GM20000 (cell line): ENCODE measurements at places on chromosomes 1 and 21.

DNA sequence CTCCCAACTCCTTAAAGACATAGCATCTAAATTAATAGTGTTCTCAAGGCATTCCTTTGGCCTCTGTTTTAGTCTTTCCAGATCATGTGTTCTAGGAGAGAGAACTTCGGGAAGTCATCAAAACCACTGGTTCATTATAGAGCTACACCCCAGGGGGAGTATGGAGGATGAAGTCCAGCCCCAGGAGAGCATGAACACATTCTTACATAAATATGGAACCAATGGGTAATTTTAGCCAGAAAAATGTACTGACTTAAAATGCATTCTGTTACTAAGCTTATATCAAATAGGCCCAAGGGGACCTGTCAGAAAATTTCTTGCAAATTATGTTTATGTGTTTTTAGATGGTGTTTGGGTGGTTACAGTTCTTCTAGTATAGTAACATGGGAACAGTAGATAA lies 165.2 kb downstream of the NTMT2 start:
- DNase-seq: no peak

DNA sequence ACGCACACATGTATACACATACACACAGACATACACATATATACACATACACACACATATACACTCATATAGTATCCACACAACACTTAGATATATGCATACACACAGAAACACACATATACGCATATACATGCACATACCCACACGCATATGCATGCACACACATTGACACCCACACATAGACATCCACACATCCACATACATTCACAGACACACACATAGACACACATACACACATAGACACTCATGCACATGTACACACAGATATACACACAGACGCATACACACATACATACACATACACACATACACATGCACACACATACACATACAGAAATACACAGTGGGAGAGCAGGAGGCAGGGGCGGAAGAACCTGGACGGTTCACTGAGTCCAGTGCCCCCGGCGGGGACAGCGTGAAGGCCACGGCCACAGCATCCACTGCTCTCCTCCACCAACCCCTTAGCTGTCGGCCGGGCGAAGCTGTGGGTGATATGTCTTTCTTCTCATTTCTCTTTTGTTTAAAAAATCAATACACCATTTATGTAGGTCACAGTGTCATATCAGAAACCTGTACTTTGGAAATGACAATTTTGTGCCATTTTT lies 2.8 kb upstream of the C1QB start:
- no peak for DNase-seq

DNA sequence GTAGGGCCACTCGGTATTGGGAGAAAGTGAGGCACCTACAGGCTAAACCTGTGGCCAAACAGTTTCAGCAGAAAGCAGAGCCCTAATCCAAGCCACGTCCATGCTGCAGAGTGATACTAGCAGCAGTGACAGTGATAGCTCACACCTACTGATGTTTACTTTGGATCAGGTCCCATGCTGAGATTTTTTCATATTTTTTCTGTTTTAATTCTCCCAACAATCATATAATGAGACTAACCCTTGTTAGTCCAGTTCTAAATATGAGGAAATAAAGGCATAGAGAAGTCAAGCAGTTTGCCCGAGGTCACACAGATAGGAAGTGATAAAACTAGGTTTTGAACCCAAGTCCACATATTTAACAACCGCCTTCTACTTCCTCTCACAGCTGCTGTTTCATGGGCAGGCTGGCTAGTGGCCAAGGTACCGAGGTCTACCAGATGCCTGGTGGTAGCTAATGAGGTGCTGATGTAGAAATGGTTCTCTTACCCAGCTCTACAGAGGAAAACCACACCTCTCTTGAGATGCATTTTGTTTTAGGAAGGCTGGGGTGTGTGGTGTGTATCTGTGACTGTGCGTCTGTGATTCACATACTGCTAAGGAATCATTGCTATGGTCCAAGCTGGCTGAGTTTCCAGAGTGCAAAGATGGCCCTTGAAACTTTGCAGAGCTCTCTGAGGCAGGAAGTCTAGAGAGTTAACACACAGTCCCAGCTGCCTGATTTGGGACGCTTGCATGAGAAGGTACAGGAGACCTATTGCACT lies 80.3 kb upstream of the ARTN start:
- peak; percentile 47 for DNase-seq

DNA sequence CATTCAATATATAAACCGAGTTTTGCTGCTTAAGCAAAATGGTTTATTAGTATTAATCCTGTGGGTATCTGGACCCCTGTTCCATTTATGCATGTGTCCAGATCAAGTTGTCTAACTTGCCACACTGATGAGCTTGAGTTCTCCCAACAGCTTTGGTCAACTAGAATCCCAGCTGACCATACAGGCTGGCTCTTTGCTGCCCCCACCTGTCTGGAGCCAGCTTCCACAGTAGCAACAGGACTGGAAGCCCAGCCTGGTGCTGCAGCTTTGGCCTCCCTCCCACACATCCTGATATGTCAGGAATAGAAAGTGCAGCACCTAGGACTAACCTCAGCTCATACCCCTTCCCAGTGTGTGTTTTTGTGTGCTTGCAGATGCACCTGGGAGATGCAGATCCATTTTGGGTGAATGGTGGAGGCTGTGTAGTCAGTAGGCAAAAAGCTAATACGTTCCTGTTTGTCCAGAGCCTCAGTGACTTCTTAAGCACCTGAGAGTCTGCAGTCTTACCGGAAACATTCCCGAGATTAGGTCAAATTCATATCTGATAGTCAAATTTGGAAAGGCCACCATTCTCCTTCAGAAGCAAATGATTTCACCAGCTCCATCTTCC lies 40.9 kb upstream of the BEND5 start:
- DNase-seq: peak; percentile 51

GRCh38 chr1:100624886-100625610 lies 87.1 kb downstream of the GPR88 start:
- DNase-seq: no peak

GRCh38 chr1:107830075-107830474 lies 134.9 kb downstream of the VAV3 start:
- DNase-seq: no peak

DNA sequence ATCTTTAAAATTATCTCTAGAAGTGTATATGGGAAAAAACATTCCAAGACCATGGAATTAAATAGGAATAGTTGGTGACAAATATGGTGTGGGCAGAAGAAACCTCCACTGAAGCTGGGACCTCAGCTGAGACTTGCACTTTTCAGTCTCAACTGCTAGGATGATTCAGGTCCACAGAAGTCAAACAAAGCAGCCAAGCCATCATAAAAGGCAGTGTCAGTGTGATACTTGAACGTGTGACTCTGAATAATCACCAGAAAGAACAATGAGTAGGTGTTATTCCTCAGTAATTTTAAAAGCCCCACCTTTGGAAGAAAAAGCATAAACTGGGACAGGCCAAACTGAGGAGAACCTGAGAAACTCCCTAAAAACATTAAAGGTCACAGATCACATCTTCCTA lies 90.7 kb downstream of the ZNF281 start:
- no peak for DNase-seq

- DNase-seq: no peak
Measured at GRCh38 chr1:234675572-234675971, 65.6 kb upstream of the IRF2BP2 start.

GRCh38 chr1:173175514-173176145 lies 31.5 kb downstream of the TNFSF4 start:
- DNase-seq: no peak

GRCh38 chr1:56506951-56507491 lies 72.3 kb downstream of the PLPP3 start:
- no peak for DNase-seq

DNA sequence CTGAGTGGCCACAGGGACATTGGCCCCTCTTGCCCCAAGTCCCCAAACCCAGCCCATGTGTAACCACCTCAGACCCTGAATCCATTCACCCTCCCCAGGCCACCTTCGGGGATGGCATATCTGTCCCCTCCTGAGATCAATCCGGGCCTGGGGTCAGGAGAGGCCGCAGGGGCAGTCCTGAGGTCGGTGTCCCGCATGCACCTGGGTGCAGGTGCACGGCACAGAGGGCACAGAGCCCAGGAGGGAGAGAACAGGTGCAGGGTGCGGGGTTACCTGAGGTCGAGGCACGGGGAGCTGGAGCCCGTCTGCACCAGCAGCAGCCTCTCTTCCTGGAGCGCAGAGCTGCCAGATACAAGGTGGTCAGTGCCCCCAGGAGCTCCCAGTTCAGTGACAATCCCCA lies 16.8 kb downstream of the PANK4 start:
- no peak for DNase-seq

DNA sequence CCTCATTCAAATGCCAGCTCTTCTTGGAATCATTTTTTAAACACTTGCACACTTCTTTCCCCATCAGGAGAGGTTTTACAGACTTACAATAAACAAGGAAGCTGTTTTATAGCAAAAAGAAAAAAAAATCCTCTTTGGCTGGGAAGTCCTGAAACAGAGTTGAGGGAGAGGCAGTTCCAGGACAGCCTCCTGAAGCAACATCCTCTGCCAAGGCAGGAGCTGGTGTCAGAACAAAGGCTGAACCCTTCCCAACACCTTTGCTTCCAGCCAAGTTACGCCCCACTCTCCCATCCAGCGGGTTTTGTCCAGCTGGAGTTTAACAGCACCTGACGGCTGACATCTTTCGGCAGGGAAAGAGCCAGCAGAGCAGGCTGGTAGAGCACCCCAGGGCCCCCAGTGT lies 287.8 kb downstream of the RRAGC start:
- DNase-seq: no peak

- DNase-seq: no peak
Measured at GRCh38 chr21:43693981-43694380, 24.9 kb upstream of the PDXK start.

DNA sequence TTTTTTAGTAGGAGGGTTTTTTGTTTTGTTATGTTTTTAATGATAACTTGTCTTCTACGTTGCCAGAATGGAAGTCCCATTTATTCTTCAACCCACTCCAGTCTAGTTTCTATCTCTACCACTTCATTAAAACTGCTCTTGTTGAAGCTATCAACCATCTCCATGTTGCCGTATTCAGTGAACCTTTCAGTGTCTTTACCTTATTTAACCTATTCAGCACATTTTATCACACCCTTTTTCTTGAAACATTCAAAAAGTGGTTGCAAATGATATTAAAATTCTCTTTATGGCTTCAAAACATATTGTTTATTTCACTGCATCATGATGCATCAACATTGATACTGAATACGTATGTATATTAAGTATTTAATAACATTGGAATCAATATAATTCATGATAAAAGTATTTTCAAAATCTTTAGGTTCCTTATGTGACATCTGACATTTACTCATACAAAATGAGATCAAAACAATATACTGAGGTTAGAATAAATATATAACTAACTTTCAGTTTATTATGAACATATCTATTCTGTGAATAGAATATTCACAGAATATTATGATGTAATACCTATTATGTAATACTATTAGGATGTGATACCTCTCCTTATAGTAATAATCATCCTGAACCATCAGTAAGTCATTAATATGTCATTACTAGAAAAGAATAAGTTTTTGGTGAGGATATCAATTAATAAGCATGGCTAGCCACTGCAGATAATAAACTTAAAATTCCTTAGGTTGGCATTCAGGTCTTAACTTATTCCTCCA lies 52.0 kb upstream of the ADAR start:
- DNase-seq: no peak

- DNase-seq: no peak
Measured at GRCh38 chr1:43600033-43601020, 49.6 kb upstream of the KDM4A start.

DNA sequence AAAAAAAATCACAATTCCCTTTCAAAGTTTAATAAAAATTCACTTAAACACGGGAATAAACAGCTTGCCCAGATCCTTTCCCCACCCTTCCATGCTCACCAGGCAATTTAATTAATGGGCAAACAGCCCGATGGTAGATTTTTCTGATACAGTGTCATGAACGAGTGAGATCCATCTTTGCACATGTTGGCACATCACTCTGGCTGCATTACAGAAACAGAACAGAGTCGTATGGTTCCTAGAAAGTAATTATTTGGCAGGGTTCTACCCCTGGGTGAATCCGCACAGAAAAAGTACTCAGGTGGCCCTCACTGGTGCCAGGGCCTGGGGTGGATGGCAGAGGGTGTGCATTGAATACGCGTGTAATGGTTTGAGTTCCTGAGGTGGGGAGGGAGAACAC lies 24.6 kb upstream of the OVAAL start:
- DNase-seq: no peak

DNA sequence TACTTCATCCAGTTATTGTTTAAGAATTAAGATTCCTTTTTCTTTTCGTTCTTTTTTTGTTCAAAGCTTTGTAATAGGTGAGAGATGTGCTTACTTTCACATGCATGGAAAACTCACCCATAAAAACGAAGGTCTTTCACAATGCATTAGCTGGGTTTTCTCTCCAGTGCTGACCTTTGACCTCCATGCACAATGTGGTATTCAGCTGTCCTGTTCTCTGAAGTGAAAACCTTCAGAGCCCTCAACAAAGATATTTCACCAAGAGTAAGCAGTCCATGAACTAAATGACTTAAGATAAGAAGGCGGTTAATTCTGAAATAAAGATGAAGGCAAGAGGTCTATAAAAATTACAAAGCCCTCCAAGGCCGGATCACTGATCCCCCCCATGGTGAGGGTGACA lies 77.1 kb upstream of the IPO9 start:
- no peak for DNase-seq

DNA sequence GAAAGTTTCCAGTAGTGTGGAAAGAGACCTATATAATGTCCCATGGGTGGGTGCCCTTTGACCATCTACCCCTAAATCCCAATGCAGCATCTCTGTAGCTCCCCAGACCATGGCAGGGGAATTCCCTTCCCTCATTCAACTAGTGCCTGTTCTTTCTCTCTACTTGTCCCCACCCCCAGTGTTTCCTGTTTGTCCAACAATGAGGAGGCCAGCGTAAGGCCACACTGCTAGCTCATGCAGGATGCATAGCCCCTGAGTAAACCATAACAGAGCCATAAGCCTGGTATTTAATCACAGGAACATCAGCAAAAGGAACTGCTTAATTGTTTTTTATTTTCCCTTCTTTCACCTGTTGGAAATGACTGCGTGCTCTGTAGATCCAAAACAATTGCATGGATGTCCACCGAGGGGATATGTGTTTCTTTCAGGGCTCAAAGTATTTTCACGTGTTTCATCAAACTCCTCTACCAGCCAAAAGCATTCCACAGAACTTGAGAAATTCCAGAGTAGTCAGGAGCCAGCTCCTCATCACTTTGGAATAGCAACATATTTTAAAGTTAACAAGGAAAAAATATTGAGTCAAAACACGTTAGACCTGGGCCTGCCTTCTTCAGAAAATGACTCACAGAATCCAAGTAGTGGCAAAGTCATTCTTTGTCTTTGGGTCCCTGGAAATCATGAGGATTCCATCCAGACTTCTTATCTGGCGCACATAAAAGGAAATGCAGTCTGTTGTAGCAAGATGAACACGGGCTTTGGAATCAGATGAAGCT lies 162.5 kb upstream of the SGIP1 start:
- DNase-seq: no peak

- DNase-seq: no peak
Measured at GRCh38 chr21:45857761-45858160, 123.8 kb upstream of the COL6A1 start.

- no peak for DNase-seq
Measured at GRCh38 chr1:246069581-246069980, 437.5 kb downstream of the SMYD3 start.
